Ascending aorta (tissue), 2 donors: ENCODE measurements at places on chromosomes 1 and 21.

DNA sequence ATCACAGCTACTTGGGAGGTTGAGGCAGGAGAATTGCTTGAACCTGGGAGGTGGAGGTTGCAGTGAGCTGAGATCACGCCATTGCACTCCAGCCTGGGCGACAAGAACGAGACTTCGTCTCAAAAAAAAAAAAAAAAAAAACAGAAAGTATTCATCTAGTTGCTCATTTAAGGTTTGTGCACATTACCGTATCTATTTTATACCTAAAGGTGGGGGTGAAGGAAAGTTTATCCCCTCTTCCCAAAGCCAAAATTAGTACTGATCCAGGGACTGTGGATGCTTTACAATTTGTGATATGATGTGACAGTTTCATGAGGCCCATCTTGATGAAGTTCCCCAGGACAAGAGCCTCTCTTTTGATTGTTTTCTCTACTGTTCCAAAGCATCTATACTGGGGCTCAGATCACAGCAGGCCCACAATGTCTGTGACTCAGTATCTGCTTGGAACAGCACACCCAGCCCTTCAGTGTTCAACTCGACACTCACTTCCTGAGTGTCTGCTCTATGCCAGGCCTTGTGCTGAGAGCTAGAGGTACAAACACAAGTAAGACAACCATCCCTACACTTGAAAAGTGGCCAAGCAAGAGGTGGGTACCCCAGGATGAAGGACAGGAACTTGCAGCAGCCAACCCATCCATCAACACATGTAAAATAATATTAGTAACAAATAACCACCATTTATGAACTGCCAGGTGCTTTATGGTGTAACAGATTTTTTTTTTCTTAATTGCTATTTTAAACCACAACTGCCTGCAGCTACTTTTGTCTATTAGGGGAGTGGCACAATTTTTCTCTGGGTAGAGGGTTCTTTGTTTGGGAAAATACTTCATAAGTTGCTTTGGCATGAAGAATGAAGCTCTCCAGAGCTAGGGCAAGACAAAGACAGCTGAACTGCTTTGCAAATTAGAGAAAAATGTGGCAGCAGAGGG lies 29.0 kb upstream of the KHDRBS1 start:
- DNase-seq: no peak

DNA sequence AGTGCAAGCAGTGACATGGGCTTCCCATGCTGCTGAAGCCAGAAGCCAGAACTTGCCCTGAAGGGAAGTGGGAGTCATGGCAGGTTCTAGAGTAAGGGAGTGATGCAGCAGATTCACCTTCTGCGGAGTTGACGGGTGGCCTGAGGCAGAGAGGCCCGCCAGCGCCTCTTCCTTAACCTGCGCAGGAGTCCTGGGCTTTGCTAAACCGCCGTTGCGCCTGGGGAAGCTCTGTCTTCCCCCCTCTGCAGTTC lies 67.3 kb downstream of the OBSCN start:
- DNase-seq: no peak

GRCh38 chr21:21247424-21247823 lies 249.2 kb downstream of the NCAM2 start:
- DNase-seq: no peak

DNA sequence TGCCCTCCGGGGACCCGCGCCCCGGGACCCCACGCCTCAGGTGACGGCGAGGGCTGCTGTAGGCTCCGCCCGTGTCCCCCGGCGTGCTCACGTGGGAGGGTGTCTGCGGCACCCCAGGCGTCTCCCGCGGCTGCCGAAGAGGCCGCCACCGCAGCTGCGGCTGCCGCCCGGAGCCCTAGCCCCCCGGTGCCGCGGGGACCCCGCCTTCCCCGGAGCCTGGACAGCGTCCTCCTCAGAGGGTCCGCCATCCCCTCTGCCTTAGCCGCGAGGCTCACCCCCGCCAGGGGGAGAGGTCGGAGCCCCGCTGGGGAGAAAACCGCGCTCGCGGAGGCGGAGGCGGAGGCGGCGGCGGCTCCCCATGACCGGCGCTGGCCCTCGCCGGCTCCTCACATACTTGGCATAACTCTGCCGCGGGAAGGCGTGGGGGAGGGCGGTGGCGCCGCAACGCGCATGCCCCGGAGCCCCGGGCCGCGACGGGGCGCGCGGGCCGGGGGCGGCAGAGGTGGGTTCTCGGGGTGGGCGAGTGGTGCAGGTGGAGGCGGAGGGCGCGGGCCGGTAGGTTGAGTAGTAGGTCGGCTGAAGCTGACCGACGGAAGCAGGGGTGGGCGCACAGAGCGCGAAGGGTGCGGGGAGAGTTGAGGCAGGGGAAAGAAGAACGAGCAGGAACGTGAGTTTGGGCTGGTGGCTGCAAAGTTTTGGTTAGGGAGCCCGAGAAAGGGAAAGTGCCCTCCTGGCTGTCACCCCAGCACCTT lies 700 bp upstream of the SYDE2 start:
- DNase-seq: no peak

DNA sequence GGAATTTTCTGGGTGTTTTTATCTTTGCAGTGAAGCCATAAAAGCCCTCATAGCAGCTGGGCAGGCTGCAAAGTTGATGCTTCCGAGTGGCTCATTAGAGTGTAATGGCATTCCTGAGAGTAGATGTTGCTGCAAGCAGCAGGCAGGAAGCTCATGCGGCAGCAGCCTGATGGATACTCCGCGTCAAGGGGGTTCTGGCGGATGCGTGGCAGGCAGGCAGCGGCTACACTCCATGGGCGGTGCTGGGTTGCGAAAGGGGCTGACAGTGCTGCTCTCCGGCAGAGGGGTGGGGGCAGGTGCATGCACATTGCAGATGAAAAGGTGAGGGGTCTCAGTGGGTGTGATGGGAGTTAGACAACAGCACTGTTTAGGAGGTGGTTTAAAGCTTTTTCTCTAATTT lies 93.2 kb upstream of the AJAP1 start:
- DNase-seq: no peak

DNA sequence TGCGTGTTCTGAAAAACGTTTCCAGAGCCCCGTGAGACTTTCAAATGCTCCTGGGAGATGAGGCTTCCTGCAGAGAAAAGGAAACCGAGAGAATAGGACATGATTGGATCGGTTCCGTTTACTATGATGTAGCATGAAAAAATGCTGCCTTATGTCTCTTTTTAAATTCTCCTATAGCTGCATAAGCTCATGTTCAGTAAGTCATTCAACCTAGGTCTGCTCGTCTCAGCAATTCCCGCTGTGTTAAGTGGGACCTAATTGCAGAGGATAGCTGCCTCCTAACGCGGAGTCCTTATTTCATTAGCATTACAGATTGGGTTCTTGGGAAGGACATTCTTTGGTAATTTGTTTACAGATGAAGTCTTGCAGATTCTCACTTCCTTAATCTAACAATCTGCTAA lies 165.3 kb downstream of the GALNT2 start:
- no peak for DNase-seq

DNA sequence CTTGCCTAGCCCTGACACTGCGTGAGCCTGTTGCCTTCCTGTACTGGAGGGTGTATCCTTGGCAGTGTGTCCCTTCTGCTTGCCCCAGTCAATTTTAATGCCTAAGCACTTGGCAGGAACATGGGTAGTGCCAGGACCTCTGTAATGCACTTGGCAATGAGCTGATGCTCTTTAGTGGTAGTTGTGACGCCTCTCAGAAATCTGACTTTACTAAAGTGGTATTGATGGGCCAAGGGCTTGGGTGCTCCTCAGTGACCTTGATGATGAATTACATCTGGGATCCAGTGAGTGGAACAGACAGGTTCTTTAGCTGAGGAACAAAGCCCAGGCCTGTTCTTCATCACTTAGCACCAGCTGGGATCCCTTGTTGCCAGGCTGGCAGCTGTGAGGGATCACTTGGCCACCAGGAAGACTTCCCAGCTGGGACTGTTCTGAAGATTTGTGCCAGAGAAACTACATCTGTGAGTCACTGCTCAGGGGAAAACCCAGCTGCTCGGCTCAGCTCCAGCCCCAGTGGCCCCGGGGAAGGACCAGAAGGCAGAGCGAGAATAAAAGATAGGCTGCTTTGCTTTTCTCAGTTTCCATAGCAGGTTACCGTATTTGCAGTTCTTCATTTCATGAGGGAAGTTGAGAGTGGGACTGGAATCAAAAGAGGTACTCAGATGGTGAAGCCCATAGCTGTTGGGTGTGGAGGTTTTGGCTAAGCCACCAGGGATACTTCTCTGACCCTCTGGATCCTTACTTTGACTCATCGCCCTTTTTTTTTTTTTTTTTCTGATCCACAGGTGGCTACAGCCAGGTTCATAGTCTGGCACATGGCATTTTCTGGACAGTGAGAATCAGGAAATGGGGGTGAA lies 28.5 kb upstream of the KCNA2 start:
- peak; percentile 51 for DNase-seq
